ENCODE measurements at places on chromosomes 12 and 14. TPM values are rescaled to one million over a fixed set of nuclear protein-coding genes. Genes with fewer than 3 reads are reported as not detected.

KRT2 gene
- total RNA-seq, result not detected

GRCh38 chr12:9869307-9870161, at the start of gene CLEC2B:
TSS of gene CLEC2B (minus strand) at chr12:9869354.
- DNase-seq, result no peak

PTPN11 gene
- 112 TPM for total RNA-seq

NTF3 gene
- 1.1 TPM for total RNA-seq

ACOT6 gene
- not detected for total RNA-seq

GRCh38 chr12:114311974-114312373, 94.0 kb downstream of the TBX5 start:
- no peak for DNase-seq

- DNase-seq, result no peak
Measured at GRCh38 chr12:68888243-68888642, 44.7 kb downstream of the CPM start.

- DNase-seq, result no peak
Measured at GRCh38 chr14:93799617-93799988, 11.3 kb upstream of the PRIMA1 start.

GRCh38 chr12:83759906-83760305, 1073.2 kb downstream of the TMTC2 start:
- no peak for DNase-seq

- DNase-seq, result no peak
Measured at GRCh38 chr12:75269209-75269608, 59.6 kb upstream of the KCNC2 start.

RAD9B gene
- 0.62 TPM for total RNA-seq

DNA sequence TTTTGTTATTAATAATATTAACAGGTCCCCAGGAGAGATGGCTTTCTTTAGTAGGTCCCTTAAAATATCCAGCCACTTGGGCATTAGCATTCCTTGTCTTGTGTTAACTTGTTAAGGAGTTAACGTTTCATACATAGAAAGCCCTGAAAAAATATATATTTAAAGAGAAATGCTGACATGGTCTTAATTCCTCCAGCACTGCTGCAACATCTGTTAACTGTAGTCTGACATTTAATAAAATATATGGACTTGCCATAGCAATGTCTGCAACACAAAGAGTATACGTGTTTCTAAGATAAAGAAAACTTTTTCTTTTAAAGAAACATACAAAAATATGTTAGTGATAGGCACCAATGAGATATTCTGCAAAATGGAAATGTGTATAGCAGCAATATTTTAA, 10.0 kb downstream of the SLC38A4 start:
- DNase-seq, result no peak

DNA sequence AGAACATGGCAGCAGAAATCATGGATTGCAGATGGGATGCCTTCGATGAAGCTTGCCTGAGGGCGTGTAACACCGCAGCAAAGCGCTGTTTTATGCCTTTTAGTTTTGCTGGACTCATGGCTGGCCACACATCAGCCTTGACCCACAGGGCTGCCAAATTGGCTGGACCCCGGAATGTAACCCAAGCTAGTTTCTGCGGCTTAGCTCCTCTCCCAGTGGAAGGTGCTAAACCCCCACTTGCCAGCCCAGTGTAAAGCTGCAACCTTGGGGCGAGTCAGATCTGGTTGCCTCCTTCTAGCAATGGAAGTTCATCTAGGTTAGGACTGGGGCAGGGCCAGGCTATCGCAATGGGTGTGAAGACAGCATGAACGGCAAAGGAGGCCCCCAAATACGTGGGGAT, 38.3 kb downstream of the MEG3 start:
- DNase-seq, result no peak

Data from left ventricle myocardium superior (tissue), 1 donor.